CD4-positive, alpha-beta T cell (primary cell): ENCODE measurements at places on chromosomes 6 and 20.

GRCh38 chr6:10351791-10352190 lies 63.1 kb downstream of the TFAP2A start:
- no peak for DNase-seq

GRCh38 chr20:63124092-63124781 lies 91.7 kb downstream of the YTHDF1 start:
- no peak for DNase-seq

DNA sequence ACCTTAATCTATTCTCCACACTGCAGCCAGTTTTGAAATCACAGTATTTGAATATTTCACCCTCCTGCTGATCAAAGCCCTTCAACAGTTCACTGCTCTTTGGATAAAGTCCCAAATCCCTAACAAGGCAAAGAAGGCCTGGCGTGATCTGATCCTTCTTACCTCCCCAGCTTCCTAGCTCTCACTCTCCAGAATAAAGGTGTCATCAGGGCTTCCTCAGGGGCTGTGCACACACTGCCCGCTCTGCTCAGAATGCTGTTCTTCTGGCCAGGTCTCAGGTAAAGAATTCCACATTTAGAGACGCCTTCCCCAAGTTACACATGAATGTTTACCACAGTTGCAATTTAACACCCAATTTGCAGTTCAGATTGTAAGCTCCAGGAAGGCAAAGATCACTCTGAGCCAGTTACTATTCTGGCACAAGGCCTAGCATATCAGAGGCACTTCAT lies 58.9 kb upstream of the MCM9 start:
- no peak for DNase-seq

GRCh38 chr6:9292975-9293374 lies 857.6 kb upstream of the SLC35B3 start:
- DNase-seq = no peak

DNA sequence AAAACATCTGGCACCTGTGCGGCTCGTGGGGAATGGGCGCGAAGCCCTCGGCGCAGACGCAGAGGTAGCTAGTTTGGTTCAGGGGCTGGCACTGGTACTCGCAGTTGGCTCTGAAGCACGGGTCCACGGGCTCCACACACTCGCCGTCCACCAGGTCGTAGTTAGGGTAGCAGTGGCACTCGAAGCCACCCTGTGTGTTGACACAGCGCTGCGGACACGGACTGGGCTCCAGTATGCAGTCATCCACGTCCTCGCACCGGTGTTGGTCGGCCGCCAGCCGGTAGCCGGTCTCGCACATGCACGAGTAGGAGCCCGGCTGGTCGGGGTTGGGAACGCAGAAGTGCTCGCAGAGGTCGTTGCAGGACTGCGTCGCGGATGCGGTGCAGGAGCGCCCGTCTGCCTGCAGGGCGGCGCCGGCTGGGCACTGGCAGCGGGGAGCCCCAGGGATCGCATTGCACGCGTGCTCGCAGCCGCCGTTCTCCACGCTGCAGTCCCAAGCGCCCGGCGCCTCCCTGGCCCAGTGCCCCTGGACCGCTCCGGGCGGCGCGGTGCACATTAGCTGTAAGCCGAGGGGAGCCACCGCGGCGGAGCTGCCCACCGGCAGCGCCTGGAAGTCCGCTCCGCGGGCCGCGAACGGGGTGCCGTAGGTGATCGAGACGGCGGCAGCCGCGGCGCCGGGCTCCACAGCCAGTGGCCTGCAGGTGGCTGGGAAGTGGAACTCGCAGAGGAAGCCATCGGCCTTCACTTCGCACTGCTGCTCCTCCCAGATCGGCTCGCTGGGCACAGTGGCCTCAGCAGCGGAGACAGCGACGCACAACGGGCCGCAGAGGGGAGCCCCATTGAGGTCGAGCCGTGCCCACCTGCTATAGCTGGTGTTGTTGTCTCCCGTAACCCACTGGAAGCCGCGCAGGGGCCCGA lies 930 bp downstream of the THBD start:
- DNase-seq = no peak
